ENCODE measurements at places on chromosomes 1 and 21.

DNA sequence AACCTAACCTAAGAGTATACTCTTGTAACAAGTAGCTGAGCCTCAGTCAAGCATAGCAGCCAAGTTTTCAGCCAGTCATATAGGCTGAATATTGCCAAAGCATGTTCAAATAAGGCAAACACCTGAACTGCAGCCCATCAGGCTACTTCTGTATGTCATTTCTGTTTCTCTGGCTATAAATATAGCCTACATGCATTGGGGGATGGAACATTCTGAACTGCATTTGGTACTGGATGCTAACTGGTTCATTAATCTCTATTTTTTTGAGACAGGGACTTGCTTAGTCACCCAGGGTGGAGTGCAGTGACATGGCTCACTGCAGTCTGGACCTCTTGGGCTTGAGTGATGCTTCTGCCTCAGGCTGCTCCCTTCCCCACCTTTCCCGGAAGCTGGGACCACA is 37.3 kb downstream of the MAST2 start:
- no peak for DNase-seq

- DNase-seq, result no peak
Measured at GRCh38 chr1:12022036-12022435, 2.7 kb downstream of the MIIP start.

- no peak for DNase-seq
Measured at GRCh38 chr1:2481885-2482284, 5.8 kb downstream of the PLCH2 start.

DNA sequence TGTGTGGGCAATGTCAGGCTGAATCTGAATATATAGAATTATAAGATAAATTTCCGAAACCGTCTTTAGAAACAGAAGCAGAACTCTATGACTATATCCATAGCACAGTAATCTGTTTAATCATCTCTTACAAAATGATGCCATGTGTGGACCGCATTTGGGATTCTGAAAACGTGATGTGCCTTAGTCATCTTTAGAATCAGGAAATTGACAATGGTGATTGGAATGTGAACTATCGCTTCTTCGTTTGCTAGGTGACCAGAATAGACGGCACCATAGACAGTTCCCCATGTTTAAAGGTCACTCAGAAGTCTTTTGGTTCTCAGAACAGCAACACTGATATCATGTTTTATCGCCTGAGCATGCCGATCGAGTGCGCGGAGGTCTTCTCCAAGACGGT is 300.3 kb downstream of the ZP4 start:
- no peak for DNase-seq

GRCh38 chr1:185419718-185420117 is 102.7 kb upstream of the IVNS1ABP start:
- DNase-seq, result no peak
